Glutamatergic neuron (in vitro differentiated cells): ENCODE measurements at places on chromosomes 2 and 18. TPM values are rescaled to one million over a fixed set of nuclear protein-coding genes. Genes with fewer than 3 reads are reported as not detected.

Gene MDH1
- 103 TPM for total RNA-seq

Gene POTEJ
- not detected for total RNA-seq

- no peaks in the 10 kb centered on the region for H3K27me3 ChIP-seq
- no peak overlapping the region for H3K27ac ChIP-seq
- no peaks in the 10 kb centered on the region for H3K36me3 ChIP-seq
These were observed 219.0 kb upstream of the DSEL start for GRCh38 chr18:67735506-67735905.

DNA sequence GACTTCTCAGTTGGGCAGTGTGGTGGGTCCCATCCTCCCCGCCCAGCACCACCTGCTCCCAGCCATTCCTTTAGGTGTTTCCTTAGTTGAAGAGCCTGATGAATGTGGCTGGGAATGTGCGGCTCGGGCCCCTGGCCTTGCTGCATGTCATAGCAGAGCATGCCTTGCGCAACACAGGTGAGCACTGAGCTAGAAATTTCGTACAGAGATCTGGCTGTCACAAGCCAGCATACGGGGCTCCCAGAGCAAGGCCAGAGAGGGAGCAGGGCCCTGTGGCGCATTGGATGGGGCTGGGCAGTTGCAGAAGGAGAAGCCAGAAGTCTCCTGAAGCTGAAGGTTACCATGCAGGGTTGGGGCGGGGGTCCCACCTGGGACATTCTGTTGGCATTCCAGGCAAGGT is 129.7 kb downstream of the WDSUB1 start:
- H3K4me3 ChIP-seq, result no peak overlapping the region
- H3K36me3 ChIP-seq, result no peaks in the 10 kb centered on the region
- H3K27ac ChIP-seq, result no peak overlapping the region
- DNase-seq, result no peak
- peaks cover 6% of the 10 kb centered on the region for H3K27me3 ChIP-seq

GRCh38 chr2:19866771-19867170 is 35.0 kb downstream of the TTC32 start:
- DNase-seq, result no peak
- no peak overlapping the region for H3K27ac ChIP-seq
- no peaks in the 10 kb centered on the region for H3K36me3 ChIP-seq
- H3K4me1 ChIP-seq, result peaks cover 2% of the 10 kb centered on the region

DNA sequence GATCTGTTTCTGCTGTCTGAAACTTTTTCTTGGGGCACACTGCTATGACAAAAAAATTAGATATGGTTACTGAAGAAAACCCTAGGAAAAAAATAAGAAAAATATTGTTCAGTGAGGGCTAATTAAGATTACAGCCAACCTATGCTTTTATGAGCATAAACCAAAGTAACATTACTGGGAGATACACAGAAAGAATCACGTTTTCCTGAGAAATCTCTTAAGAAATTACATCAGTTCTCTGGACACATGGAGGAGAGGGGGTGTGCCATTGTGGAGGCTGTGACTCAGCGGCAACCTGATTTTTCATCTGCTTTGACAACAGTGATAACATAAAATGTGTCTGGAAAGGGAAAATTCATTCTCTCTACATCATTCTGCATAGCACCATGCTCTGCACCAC is 13.4 kb upstream of the NMI start:
- no peak for DNase-seq
- H3K27me3 ChIP-seq, result no peaks in the 10 kb centered on the region
- H3K36me3 ChIP-seq, result no peaks in the 10 kb centered on the region

DNA sequence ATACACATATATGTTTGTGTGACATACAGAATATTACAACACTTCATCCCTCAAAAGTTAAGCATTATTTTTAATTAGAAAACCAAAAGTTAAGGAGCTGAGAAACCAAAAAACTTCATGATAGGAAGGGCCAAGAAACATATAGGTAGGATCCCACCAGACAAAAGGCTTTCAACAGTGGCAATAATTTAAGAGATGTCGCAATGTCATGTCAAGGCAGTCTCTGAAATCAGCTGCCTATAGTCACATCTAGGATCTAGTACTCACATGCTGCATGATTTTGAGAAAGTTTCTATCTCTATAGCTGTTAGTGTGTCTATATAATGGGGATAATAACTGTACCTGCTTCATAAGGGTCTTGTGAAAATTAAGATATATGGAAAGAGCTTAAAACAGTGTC is 72.7 kb downstream of the SPIRE1 start:
- no peaks in the 10 kb centered on the region for H3K36me3 ChIP-seq
- H3K4me1 ChIP-seq, result no peaks in the 10 kb centered on the region
- no peak overlapping the region for H3K4me3 ChIP-seq
- DNase-seq, result no peak
- no peaks in the 10 kb centered on the region for H3K27me3 ChIP-seq

Gene SP3
- total RNA-seq, result 79.9 TPM

DNA sequence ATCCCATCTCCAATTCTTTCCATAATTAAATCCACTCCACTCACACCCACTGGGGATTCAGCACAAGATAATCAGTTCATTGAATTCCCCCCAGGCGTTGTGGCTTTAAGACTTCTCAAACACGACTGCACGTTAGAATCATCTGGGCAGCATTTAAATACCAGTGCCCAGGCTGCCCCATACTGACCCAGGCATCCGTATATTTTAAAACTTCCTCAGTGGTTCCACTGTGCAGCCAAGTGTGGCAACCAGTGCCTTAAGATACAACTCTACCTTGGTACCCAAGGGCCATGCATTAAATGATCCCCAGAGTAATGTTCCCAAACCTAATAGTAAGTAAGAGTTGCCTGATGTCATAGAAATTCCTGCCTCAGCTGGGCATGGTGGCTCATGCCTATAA is 54.3 kb upstream of the BZW1 start:
- no peak overlapping the region for H3K27ac ChIP-seq
- H3K4me1 ChIP-seq, result peaks cover 6% of the 10 kb centered on the region
- no peaks in the 10 kb centered on the region for H3K36me3 ChIP-seq
- no peaks in the 10 kb centered on the region for H3K27me3 ChIP-seq
- no peak overlapping the region for H3K4me3 ChIP-seq
- no peak for DNase-seq

DNA sequence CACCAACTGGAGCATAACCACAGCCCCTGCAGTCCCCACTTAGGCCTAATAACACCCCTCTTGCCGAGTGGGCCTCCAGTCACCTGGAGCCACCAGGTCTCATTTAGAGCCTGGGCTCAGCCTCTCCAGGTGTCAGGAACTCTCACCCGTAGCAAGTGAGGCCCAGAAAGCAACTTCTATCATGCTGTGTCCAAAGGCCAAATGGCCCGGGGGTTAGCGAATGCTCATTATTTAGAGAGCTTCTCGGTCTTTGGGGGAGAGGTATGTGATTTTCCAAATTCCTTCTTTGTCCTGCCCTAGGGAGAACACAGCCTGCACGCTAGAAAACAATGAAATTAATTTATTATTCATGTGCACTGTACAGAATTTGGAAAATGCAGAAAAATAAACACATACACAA is 109.9 kb upstream of the PTPRM start:
- H3K4me1 ChIP-seq, result peaks cover 6% of the 10 kb centered on the region
- H3K27me3 ChIP-seq, result peaks cover 6% of the 10 kb centered on the region
- no peak for DNase-seq
- no peak overlapping the region for H3K4me3 ChIP-seq

GRCh38 chr2:127517465-127517864 is 8.8 kb downstream of the IWS1 start:
- H3K27ac ChIP-seq, result no peak overlapping the region
- H3K4me3 ChIP-seq, result no peak overlapping the region
- H3K4me1 ChIP-seq, result peaks cover 26% of the 10 kb centered on the region

GRCh38 chr2:177758591-177759371 is 313.8 kb downstream of the PDE11A start:
- H3K4me3 ChIP-seq, result no peak overlapping the region
- peaks cover 30% of the 10 kb centered on the region for H3K4me1 ChIP-seq
- DNase-seq, result peak; percentile 67
- peak overlapping the region; percentile 57 for H3K27ac ChIP-seq

Gene PROKR1
- total RNA-seq, result 0.83 TPM

- no peak overlapping the region for H3K4me3 ChIP-seq
- DNase-seq, result no peak
- H3K4me1 ChIP-seq, result peaks cover 15% of the 10 kb centered on the region
- peaks cover 3% of the 10 kb centered on the region for H3K36me3 ChIP-seq
- no peaks in the 10 kb centered on the region for H3K27me3 ChIP-seq
These were observed 221.6 kb downstream of the GBX2 start for GRCh38 chr2:235946590-235946989.

Gene PTH2R
- not detected for total RNA-seq

DNA sequence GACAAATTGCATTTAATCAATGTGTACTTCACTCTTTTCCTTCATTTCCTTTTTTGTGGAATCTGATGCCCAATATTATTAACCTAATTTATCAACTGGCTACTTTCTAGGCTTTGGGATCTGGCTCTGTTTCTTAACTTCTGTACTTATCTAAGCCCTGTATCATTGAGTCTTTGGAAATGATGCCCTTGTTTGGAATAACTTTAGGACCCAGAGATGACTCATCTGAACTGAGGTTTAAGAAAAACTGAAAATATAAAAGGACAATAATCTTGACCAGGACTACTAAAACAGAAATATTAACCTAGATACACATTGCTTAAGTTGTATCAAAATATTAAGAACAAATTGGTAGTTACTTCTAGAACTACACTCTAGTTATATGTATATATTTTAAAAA is 600.8 kb downstream of the CPS1 start:
- DNase-seq, result no peak
- no peak overlapping the region for H3K4me3 ChIP-seq
- no peak overlapping the region for H3K27ac ChIP-seq
- H3K27me3 ChIP-seq, result no peaks in the 10 kb centered on the region
- no peaks in the 10 kb centered on the region for H3K36me3 ChIP-seq

Gene UBE2F
- total RNA-seq, result 43.0 TPM

DNA sequence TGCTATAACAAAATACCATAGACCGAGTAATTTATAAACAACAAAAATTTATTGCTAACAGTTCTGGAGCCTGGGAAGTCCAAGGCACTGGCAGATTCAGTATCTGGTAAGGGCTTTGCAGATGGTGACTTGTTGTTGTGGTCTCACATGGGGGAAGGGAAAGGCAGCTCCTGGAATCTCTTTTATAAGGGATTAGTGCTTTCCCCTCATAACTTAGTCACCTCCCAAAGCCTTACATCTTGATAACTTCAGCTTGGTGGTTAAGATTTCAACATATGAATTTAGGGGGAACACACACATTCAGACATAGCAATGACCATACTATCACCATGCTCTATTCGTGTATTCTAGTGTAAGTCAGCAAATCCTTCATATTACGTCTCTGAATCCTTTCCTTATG is 447.6 kb upstream of the TCF4 start:
- no peak overlapping the region for H3K4me3 ChIP-seq
- no peak for DNase-seq
- no peak overlapping the region for H3K27ac ChIP-seq
- peaks cover 26% of the 10 kb centered on the region for H3K4me1 ChIP-seq
- H3K27me3 ChIP-seq, result no peaks in the 10 kb centered on the region

Gene GPR45
- 0.44 TPM for total RNA-seq

DNA sequence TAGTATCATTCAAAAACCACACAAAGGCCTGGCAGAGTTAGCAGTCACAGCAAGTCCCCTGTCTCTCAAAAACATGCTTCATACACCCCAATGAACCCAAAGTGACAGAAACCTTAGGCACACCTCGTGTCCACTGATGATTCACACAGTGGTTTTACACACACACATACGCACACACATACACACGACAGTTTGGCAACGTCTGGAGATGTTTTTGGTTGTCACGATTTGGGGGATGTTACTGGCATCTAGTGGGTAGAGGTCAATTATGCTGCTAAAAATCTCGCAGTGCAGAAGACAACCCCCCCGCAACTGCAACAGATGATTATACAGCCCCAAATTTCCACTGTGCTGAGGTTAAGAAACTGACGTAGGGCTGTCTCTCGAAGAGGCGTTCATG is 72.9 kb upstream of the PARD3B start:
- H3K36me3 ChIP-seq, result no peaks in the 10 kb centered on the region
- no peak overlapping the region for H3K4me3 ChIP-seq
- DNase-seq, result no peak
- H3K27me3 ChIP-seq, result no peaks in the 10 kb centered on the region
- no peaks in the 10 kb centered on the region for H3K4me1 ChIP-seq

DNA sequence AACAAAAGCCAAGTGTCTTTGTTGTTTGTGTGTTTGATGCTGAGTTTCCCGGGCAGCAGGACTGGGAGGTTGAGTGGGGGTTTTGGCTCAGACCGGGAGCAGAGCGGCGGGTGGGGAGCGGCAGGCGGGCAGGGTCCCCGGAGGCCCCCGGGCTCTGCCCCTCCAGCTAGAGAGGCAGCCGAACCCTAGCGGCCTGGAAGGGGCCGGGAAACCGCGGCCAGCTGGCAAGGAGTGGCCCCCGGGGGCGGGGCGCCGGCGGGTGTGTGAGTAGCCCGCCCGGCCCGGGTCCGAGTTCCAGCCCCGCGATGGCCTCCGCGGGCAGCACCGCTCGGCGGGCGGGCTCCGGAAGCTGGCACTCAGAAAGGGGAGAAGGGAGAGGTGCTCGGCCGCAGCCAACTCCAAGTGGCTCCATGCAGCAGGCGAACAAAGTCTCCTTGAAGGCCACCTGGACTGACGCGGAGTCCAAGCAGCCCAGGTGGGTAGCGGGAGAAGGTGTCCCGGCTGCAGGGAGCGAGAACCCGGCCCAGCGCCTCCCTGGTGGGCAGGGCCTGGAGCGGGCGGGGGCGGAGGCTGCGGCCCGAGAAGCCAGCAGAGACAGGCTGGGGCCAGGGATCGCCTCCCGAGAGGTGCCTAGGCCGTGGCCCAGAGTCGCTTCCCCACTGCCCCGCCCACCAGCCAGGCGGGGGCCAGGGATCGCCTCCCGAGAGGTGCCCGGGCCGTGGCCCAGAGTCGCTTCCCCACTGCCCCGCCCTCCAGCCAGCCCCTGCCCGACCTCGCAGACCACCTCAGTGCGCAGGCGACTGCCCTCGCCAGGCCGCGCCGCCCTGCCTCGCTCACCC is at the start of gene ANKRD53:
TSS of gene ANKRD53 (plus strand) at position 290 of the 839 bp plus-strand sequence. CDS start at position 306, 16 bp downstream.
- peak within 1 kb of the TSS; percentile 83 for H3K4me3 ChIP-seq
- peaks cover 13% of the 10 kb centered on the region for H3K4me1 ChIP-seq
- peak; percentile 91 for DNase-seq
- H3K36me3 ChIP-seq, result no peaks in the 10 kb centered on the region
- peaks cover 7% of the 10 kb centered on the region for H3K27me3 ChIP-seq

DNA sequence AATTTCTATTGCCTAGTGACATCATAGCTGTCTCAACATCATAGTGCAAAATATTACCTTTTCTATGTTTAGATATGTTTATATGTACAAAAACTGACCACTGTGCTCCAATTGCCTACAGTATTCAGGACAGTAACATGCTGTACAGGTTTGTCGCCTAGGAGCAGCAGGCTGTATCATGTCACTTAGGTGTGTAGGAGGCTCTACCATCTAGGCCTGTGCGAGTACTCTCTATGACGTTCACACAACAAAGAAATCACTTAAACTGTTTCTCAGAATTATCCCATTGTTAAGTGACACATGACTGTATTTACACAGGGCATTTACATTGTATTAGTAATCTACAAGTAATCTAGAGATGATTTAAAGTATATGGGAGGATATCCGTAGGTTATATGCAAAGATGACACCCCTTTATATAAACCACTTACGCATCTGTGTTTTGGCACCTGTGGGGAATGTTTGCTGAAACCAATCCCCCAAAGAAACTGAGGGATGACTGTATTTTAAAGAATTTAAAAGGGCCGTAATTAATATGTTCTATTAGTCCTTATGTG is 24.7 kb downstream of the IL1R2 start:
- H3K4me3 ChIP-seq, result no peak overlapping the region
- no peak overlapping the region for H3K27ac ChIP-seq
- no peaks in the 10 kb centered on the region for H3K36me3 ChIP-seq
- no peaks in the 10 kb centered on the region for H3K4me1 ChIP-seq

Gene GPR155
- total RNA-seq, result 51.1 TPM
